ENCODE measurements at places on chromosomes 12 and 14. TPM values are rescaled to one million over a fixed set of nuclear protein-coding genes. Genes with fewer than 3 reads are reported as not detected.

DNA sequence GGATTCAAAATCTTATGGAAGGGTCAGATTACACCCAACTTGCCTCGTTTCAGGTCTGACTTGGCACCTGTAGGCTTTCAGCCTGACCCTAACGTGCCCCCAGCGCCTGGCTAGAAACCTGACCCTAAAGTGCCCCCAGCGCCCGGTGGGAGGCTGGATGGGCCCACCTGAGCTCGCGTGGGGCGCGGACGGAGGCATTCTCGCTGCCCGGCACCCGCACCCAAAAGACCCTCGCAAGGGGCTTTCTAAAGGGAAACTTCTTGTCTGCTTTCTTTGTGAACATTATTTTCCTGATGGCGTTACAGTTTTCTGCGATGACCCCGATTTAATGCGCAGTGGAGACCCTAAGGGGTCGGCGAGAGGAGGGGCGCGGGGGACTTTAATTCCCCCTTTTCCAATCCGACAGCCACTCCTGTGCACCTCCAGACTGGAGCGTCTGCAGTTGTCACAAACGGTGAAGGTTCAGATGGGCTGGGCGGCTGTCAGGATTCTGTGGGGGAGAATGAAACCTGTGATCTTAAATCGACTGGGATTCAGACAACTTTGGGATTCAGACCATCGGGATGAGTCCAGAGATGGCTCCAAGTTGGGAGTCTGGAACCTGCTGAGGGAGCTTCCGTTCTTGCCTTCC lies 751 bp upstream of the HRK start:
- DNase-seq, result no peak

DNA sequence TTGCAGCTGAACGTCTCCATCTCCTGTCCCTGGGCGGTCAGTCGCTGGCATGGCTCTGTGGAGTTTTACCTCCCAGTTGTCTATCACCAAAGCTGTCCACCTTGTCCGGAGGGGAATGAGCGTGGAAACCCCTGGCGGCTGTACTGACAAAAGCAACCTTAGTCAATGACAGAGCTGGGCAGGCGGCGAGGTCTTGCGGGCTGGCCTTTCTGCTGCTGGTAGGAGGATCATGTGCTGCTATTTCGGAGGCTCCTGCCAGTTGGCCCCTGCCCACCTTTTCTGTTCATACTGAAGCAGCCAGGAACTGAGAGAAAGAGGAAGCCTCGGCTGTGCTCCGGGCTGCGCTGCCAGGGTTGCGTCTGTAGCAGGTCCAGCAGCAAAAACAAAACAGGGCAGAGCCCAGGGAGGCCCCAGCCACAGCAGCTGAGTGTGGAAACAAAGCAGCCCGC lies 57.7 kb downstream of the HMGA2 start:
- DNase-seq, result peak; percentile 88

GRCh38 chr12:130251236-130251780 lies 86.4 kb upstream of the PIWIL1 start:
- no peak for DNase-seq

GRCh38 chr12:110370732-110371231 lies 32.7 kb downstream of the ANAPC7 start:
- DNase-seq, result no peak

GRCh38 chr12:79765157-79765556 lies 74.4 kb upstream of the PAWR start:
- DNase-seq, result no peak

GRCh38 chr14:85159726-85160125 lies 370.2 kb upstream of the FLRT2 start:
- no peak for DNase-seq

The CNIH1 gene
- 140 TPM for total RNA-seq

GRCh38 chr14:95480109-95480886 lies 36.2 kb downstream of the SYNE3 start:
- no peak for DNase-seq

The SDR9C7 gene
- total RNA-seq, result not detected

The INSM2 gene
- total RNA-seq, result not detected

The CCDC177 gene
- not detected for total RNA-seq

- DNase-seq, result no peak
Measured at GRCh38 chr14:90154110-90154509, 92.3 kb downstream of the KCNK13 start.

The OR6C68 gene
- not detected for total RNA-seq

DNA sequence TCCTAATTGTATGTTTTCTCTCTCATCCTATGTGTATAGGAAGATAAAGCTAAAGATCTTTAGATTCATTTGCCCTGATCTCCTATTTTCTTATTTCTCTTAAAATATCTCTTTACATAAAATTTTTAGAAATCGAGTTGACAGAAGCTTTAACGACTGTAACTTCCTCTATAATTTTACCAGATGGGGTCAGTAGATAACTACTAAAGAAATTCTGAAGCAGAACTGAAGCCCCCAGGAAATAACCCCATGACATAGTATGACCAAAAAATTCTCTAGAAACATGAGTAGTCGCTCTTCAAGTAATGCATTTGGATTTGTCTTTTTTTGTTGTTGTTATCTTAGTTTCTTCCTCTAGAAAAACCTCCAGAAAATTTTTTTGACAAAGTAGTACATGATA lies 288.0 kb downstream of the ERC1 start:
- DNase-seq, result no peak

The CLEC4A gene
- 1.1 TPM for total RNA-seq

The SIX6 gene
- total RNA-seq, result not detected

DNA sequence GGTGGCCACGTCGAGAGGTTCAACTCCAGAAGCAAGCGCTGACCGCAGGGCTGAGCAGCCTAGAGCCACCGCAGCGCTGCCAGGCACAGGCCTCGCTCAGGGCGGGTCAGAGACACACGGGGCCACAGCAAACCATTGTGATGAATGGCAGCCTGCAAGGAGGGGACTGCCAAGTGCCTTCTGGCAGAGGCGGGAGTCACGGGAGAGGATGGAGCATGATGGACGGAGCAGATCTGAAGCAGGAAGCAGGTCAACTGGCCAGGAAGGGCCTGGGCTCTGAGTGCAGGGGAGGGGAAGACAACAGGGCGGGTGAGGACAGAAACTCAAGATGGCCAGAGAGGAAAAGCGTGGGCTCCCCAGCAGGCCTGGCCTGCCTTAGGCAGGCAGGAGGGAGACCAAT lies 49.8 kb downstream of the CDC42BPB start:
- no peak for DNase-seq

- DNase-seq, result peak; percentile 82
Measured at GRCh38 chr14:103126088-103126872, 3.0 kb downstream of the TNFAIP2 start.

The GPR137C gene
- total RNA-seq, result 2.6 TPM

The TUNAR gene
- not detected for total RNA-seq
